Activated naive CD8-positive, alpha-beta T cell treated with anti-CD3 and anti-CD28 coated beads, Interleukin-2, amount 10 ng/mL, durations not matched to agents 7 days and 5 days (primary cell): ENCODE measurements at places on chromosomes 7 and 10.

GRCh38 chr7:103009466-103010185, 65.0 kb downstream of the FBXL13 start:
- DNase-seq: no peak

DNA sequence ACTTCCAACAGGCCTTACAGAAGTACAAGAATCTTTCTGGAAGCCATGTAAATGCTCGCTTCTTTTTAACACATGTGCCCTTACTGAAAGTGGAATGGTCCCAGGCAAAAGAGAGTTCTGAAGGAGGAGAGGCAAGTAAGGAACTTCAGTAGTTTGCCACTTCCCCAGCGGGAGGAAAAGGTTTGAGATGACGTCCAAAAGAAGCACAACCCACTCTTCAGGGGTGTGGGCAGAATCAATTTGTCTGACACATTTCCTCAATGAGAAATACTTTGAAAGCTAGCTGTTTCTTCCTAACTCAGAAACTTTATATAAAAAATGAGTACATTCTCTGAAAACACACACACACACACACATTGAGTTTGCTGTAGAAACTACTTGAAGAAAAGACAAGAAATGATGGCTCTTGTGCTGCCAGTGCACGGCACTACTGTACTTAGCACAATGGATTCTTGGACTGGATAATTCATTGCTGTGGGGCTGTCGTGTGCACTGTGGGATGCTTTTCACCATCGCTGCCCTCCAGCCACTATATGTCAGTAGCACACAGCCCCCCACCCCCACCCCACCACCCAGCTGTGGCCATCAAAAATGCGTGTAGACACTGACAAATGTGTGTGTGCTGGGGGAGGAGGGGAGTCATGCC, 183.0 kb downstream of the SRPK2 start:
- no peak for DNase-seq

DNA sequence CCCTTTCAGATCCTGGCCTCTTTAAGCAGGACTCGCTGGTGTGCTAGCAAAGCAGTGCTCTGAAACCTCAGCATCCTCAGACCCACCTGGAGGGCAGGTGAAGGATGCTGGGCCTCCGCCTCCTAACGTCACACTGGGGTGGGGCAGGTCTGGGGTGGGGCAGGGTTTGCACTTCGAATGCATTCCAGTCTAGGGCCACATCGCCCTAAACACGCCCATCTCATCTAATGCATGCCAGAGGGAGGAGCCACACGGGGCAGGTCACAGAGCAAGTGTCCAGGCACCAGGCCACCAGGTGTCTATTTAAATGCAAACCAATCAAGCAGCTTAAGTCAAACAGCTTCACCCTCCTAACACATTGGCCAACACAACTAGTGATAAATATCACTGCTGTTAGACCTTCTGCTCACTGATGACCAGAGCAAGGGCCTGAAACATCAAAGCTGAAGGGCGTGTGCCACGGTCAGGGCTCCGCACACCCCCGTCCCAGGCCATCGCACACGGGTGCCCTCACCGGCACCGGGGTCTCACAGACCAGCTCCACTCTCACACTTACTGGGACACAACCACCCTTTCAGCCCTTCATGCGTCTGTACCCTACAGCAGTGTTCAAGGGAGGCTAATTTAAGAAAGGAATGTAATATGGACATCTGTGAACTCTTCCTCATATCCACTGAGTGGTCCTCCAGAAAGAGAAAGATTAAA, 47.1 kb downstream of the DIP2C start:
- DNase-seq: no peak

DNA sequence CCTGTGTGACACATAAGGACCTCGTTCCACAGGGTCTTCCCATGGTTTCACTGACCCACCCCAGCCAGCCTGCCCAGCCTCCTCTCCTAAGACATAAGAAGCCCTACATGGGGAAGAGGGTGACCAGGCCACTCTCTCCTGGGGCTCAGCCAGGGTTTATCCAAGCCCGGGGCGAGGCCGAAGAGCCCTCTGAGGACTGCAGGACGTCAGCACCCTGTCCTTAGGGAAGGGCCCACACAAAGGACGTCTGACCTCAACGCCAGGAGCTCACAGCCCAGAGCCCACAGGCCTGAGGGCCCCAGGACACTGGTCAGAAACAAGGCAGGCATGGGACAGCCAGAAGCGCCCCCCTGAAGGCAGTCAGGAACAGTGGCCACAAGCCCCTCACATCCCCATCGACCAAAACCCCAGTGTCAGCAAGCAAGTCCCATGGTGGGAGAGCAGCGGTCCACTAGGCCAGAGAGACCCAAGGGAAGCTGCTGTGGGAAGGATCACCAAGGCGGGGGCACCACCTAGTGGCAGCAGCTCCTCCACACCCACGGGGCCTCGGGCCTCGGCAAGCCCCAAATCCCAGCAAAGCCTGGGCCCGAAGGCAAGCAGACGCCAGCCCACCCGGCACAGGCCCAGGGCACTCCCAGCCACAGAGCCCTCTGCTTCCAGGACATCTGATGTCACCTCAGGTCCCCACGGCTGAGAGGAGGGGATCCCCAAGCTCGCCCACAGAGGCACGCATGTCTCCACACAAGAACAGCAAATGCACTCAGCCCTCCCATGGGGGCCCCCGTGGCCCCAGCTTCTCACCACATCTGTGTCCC, 23.4 kb downstream of the MAD1L1 start:
- DNase-seq: peak; percentile 61

DNA sequence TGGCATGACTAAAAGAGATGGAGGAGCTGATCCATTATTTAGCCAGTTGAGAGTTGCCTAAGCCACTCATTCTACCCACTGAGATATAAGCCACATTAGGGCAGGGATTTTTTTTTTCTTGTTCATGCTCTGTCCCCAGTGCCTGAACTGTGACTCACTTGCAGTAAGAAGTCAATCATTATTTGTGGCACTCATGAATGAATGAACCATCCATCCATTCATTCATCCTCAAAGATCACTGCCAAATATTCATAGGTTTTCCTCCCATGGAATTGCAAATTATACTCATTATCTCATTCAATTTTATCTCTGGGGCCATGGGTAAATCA, 22.8 kb upstream of the ARID5B start:
- no peak for DNase-seq

DNA sequence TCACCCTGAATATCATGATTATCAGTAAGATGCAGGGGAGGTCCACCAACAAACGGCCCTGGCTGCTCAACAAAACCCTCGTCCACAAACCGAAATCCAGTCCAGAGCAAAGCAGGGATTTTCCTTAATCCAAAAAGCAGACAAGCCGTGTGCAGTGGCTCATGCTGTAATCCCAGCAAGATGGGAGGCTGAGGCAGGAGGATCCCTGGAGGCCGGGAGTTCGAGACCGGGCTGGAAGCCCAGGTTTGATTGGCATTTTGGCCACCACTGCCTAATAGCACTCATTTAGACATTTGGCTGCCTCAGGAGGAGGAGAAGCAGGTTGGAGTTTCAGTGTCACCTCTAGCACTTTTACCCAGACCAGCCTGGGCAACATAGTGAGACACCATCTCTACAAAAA, 562.0 kb upstream of the AUTS2 start:
- DNase-seq: no peak

DNA sequence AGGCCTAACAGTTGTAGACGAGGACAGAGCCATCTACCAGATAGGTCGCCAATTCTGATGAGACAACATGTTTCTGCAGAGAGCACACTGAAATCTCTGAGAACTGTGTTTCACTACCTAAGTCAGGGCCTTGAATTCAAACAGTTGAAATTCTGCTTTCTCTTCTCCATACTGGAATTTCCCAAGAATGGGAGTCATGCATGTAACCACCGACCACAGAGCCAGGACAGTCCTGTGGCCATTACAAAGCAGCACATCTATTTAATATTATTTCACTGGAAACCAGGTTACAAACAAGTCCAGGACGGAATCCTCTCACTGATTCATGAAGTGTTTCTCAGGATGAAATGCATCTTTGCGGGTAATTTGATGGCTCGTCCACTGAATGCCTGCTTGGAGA, 62.0 kb upstream of the ST8SIA6 start:
- no peak for DNase-seq

DNA sequence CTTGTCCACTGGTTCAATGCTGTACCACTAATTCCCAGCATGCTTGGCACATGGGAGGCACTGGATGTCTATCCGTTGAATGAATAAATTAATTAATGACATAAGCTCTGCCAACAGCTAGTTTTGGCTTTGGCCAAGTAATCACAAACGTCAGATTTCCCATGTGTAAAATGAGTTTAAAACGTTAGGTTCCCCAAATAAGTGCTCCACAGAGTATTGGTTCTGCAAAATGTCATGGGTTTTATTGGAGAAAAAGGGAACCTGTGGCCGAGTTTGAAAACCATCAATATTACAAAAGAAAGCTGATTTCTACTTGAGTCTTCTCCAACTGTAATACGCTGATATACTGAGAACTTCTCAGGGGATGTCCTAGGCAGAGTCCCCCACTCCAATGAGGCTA, 23.2 kb downstream of the ELMO1 start:
- DNase-seq: no peak

DNA sequence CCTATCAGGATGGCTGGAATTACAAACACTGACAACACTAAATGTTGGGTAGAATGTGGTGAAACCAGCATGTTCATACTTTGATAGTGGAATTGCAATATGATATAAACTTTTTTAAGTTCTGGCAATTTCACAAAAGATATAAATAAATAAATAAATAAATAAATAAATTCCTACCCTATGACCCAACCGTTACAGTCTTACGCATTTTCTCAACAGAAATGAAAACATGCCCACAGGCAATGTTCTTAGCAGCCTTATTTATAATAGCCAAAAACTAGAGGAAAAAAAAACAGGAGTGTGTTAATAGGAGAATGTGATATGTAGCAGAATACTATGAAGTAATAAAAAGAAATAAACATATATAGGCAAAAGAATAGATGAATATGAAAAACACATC, 318.9 kb downstream of the IPMK start:
- DNase-seq: no peak

GRCh38 chr7:277228-277627, 12.7 kb upstream of the FOXL3 start:
- DNase-seq: no peak
